ENCODE measurements at places on chromosomes 3 and 15. TPM values are rescaled to one million over a fixed set of nuclear protein-coding genes. Genes with fewer than 3 reads are reported as not detected.

GRCh38 chr15:93188236-93188635, 99.2 kb upstream of the RGMA start:
- DNase-seq: no peak

- no peak for DNase-seq
Measured at GRCh38 chr15:58185439-58185838, 47.3 kb downstream of the AQP9 start.

Gene CD200
- 11.0 TPM for polyA plus RNA-seq

GRCh38 chr15:39786447-39787056, 3.9 kb upstream of the FSIP1 start:
- no peak for DNase-seq

- DNase-seq: no peak
Measured at GRCh38 chr3:24482096-24482705, 12.4 kb downstream of the THRB start.

Gene EXD1
- polyA plus RNA-seq: 0.06 TPM

DNA sequence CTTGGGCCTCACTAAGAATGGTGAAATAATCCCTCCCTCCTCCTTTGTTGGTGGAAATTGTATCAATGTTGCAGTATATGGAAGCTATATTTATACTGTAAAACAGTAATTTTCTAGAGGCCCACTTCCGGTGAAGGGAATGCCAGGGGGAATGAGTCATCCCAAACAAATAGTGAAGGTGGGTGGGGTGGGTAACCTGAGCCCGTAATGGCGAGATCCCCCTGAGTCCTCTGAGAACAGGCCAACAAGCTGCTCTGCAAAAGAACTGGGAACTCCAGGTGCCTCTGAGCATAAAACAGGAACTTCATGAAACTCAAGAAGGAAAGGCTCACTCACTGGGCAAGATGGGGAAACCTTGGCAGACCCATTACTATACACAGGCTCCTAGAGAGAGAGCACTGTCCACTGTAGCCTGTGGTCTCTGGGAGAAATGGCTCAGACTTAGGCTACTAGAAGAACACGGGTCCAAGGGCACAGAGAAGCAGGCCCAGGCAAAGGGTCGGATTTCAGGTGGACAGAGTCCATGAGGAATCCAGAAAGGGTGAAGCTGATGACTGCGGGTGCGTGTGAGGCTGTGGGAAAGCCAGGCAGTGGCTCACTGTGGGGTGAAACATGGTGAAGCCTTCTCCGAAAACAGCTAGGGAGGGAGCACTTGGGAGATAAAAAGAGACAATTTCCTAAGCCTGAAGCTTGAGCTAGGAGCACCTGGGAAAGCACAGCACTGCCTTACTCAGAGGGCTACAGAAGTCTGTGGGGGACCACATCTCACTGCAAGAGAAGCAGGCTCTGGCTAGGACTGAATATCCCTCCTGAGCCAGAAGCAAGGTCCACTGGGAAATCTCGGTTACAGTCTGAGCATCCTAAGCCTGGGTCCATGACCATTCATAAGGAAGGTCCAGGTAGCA, 19.8 kb downstream of the LARP6 start:
- DNase-seq: no peak
